ENCODE measurements at places on chromosomes 12 and 14.

DNA sequence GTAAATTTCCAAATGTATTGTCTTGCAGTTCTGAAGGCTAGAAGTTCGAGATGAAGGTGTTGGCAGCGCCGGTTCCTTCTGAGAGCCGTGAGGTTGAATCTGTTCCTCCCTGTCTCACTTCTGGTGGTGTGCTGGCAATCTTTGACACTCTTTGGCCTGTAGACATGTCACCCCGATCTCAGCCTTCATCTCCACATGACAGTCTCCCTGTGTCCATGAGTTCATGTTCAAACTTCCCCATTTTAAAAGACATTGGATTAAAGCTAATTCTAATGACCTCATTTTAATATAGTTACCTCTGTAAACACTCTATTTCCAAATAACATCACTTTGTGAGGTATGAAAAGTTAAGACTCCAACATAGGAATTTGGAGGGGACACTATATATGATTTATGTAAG, 4.1 kb upstream of the RBM19 start:
- no peak for DNase-seq

GRCh38 chr12:70664465-70664881, 27.2 kb upstream of the PTPRB start:
- no peak for DNase-seq

DNA sequence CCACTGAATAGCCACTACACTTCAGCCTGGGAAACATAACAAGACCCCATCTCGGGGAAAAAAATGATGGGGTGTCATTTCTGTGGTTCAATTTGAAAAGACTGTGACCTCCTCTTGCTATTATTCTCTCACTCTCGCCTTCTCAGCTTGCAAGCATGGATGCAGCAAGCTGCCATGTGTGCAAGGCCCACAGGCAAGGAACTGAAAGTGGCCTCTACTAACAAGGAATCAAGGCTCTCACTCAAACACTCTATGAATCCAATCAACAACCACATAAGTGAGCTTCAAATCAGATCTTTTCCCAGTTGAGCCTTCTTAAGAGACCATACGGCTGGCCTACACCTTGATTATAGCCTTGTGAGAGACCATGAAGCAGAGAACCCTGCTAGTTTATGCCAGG, 17.9 kb upstream of the DHRS7 start:
- DNase-seq = no peak

- DNase-seq = no peak
These were observed 41.1 kb upstream of the TSPAN9 start for GRCh38 chr12:3035815-3036702.

GRCh38 chr14:67933266-67933665, 113.7 kb downstream of the RAD51B start:
- DNase-seq = no peak

DNA sequence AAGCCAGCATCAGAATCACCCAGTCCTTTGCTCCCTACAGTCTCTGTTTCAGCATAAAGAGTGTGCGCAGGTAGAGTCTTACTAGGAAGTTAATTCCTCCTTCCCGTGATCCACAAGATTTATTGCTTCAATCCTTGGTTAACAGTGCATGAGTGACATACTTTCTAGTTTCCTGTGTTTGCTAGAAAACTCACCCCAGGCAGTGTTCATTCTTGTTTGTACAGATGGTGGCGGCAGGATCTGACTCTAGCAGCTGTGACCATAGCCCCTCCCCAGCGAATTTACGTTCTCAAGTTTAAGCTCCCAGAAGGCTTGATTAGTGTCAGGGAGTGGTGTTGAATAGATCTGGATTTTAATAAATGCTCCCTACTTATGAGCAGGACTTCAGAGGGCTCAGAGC, 75.9 kb upstream of the ANO2 start:
- DNase-seq = no peak

DNA sequence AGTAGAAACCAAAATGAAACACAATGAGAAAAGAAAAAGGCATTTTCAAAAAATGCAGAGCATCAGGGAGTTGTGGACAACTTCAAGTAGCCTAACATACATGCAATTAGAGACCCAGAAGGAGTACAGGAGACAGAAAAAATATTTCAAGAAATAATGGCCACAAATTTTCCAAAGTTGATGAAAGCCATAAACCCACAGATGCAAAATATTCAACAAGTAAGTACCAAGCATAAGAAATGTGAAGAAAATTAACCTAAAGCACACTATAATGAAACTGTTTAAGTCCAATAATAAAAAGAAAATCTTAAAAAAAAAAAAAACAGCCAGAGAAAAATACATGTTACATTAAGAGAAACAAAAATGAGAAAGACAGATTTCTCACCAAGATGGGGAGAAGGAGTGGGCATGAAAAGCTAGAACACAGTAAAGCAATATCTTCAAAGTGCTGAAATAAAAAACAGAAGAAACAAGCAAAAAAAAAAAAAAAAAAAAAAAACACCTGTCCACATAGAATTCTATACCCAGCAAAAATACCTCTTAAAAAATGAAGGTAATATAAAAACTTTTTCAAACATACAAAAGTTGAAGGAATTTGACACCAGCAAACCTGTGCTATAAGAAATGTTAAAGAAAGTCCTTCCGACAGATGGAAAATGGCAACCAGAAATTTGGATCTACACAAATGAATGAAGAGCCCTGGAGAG, 77.1 kb downstream of the PRKAB1 start:
- DNase-seq = no peak

DNA sequence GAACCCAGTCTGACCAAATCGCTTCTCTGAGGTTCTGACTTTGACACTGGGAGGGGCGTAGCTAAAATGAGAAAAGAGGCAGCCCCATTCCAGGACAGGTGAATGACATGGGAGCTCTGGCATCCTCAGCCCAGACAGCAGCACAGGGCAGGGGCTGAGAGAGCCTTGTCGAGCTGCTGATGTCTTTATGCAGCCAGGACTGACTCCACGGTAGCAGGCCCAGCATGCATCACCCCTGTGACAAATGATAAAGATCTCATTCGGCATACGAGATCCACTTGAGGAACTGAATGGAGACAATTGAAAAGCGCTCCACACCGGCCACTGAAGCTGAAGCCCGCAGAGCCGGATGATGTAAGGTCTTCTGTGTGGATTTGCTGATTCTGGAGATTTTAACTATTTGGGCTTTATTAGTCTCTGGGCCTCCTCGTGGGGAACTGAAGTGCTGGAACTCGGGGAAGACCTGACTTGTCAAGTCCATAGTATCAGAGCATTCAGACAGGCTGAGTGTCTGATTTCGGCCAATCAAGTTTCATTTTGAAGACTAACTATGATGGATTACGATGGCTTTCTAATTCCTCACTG, 56.9 kb upstream of the MAP1LC3B2 start:
- no peak for DNase-seq

- DNase-seq = no peak
These were observed 103.9 kb downstream of the AKAP6 start for GRCh38 chr14:32432813-32433538.

- DNase-seq = no peak
These were observed 181.9 kb upstream of the ARHGAP5 start for GRCh38 chr14:31895206-31895605.

- peak; percentile 26 for DNase-seq
These were observed 53.1 kb upstream of the STON2 start for GRCh38 chr14:81453166-81453766.

GRCh38 chr14:74712499-74713394, at the start of the genes AREL1 and FCF1:
Gene AREL1, minus strand, starts transcription at chr14:74713080. Its CDS starts 27,465 bp downstream, at chr14:74685615.
Gene FCF1, plus strand, starts transcription at chr14:74713144. Its CDS starts 54 bp downstream, at chr14:74713198.
- no peak for DNase-seq

DNA sequence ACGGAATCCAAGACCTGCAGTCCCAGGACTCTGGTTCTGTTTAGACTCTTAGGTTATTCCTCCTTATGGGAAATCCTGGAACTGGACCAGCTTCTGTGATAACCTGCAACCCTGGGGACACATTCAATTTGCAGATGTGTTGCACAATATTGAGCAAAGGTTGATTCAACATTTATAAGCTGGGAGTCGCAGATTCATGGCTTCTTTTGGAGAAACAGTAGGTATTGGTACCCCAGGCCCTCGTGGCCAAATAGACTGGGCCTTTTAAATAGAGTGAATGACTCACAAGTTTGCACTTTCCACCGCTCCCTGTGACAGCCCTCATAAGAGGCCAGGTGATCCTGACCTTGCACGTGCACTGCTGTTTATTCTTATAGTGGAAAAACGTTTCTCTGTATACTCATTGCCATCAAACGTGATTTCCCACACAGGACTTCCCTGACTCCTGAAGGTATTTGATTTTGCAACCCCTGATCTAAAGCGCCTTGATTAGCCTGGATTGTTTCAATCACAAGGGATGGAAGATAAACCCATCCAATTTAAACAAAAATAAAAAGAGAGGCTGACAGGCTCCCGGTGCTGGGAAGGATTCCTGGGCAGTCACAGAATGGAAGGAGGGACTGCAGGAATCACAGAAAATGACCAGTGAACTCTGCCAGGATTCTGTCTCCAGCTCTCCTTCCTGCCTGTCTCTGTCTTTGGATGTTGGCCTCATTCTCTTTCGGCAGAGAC, 98.0 kb downstream of the VCPKMT start:
- DNase-seq = no peak

GRCh38 chr12:1927751-1928351, 9.4 kb upstream of the CACNA2D4 start:
- DNase-seq = no peak

DNA sequence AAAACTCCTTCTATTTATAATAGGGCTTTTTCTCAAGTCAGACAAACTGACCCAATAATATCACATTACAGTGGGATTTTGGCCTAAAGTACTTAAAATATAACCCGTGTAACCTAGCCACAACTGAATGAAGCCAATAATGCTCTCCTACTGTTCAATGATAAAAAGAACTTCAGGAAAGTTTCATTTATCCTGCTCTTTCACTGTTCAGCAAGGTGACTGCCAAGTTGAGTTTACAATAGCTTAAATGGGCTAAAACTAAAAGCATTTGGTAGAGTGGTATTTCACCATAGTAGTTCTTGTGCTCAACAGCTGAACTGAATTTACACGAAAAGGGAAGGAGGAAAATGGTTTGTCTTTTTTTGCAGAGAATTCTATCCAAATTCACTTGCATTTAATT, 49.8 kb downstream of the CNTN1 start:
- DNase-seq = no peak

- DNase-seq = no peak
These were observed 228.0 kb downstream of the MON2 start for GRCh38 chr12:62694632-62695031.

DNA sequence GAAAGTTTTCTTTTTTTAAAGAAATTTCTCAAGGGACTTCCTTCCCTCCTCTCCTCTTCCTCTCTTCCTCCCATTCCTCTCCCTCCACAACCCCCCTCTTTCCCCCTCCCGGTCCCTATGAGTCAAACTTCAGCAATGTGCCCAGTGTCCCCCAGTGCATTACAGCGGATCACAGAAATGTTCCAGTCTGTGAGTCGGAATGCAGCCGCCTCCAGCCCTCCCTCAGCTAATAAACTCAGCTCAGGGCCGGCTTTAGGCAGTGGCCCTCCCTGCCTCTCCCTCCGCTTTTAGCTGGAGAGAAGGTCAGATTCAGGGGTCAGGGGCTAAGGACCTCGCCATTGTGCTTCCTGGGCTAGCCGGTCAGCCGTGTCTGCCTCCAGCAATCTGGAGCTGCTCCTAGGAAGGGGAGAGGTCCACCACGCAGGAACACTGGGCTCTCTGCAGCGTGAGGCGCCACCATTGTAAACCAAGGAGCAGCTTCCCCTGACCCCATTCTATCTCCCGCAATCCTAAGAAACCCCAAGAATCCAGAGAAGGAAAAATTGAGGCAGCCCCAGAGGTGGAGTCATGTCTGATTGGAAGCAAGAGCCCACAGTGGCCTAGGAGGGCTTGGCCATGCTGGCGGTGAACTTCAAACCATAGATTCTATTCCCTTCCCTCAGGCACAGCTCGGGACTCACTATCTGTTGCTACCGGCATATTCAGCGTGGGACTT, 1.1 kb upstream of the HDAC7 start:
- DNase-seq = no peak

DNA sequence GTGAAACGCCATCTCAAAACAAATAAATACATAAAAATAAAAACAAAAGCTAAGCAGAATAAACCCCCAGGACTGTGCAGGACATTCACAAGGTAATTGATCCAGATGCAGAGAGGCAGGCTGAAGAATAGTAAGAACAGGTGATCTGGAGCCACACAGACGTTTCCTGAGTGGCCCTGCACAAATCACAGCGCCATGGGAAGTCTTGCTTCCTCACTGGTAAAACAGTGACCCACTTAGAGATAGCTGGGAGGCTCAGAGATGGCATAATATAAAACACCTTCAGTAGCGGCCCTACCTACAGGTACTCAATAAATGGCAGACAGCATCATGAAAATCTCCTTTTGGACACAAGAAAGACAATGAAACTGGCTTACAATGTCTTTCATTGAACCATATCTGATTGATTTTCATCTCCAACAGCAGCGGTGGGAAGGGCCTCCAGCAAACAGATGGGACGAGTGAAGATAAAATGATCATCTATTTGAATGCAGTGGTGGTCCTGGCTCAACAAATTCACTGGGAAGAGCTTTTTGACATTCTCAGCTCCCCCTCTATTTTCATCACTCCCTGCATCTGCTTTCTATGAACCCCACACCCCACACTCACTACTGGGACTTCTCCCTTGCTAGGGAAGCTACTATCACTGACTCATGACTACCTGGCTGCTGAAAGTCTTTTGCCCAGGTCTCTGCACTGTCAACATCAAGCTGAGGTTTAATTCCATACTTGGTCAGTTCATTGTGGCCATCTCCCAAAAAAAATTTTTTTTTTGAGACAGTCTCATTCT, 63.9 kb downstream of the FOXN3 start:
- no peak for DNase-seq

GRCh38 chr12:13340149-13340548, 143.6 kb downstream of the EMP1 start:
- DNase-seq = no peak

DNA sequence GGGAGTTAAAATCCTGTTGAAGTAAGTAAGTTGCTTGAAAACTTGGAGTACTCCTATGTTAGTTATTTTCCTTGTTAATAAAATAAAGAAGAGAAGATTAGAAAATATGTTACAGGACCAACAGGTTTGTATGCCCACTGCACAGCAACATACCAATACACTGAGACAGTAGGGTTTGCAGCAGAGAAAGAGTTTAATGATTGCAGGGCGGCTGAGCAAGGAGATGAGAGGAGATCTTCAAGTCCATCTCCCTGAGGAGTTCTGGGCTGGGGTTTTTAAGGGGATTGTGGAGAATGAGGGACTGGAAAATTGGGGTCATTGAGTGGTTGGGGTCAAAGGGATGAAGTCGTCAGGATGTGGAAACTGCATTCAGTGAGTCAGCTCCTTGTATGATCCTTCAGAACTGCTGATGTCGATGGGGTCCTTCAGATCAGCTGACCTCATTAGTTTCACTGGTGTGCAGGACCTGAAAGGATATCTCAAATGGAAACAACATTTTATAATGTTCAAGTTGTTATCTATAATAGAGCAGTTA, 4.3 kb upstream of the HSD17B6 start:
- no peak for DNase-seq

- no peak for DNase-seq
These were observed 340.3 kb upstream of the PDE3A start for GRCh38 chr12:20028033-20028432.

DNA sequence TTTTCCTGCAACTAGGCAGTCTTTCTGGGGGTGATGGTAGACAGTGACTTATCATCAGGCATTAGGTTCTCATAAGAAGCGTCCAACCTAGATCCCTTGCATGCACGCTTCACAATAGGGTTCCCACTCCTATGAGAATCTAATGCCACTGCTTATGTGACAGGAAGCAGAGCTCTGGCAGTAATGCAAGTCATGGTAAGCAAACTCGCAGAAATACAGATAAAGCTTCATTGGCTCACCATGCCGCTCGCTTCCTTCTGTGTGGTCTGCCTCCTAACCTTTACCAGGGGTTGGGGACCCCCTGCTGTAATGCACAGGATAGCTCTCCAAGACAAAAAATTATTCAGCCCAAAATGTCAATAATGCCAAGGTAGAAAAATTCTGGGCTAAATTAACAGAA, 864.2 kb downstream of the TRHDE start:
- no peak for DNase-seq

- DNase-seq = no peak
These were observed 11.7 kb upstream of the SERPINA6 start for GRCh38 chr14:94334872-94335271.

Measured in GDM1 (cell line).